ENCODE measurements at places on chromosomes 2 and 18.

GRCh38 chr2:38866773-38867443 lies 8.8 kb downstream of the DHX57 start:
- no peak for DNase-seq

- no peak for DNase-seq
Measured at GRCh38 chr2:9700109-9700495, 69.3 kb upstream of the YWHAQ start.

GRCh38 chr2:224711859-224712665 lies 4.1 kb downstream of the CCDC195 start:
- no peak for DNase-seq

DNA sequence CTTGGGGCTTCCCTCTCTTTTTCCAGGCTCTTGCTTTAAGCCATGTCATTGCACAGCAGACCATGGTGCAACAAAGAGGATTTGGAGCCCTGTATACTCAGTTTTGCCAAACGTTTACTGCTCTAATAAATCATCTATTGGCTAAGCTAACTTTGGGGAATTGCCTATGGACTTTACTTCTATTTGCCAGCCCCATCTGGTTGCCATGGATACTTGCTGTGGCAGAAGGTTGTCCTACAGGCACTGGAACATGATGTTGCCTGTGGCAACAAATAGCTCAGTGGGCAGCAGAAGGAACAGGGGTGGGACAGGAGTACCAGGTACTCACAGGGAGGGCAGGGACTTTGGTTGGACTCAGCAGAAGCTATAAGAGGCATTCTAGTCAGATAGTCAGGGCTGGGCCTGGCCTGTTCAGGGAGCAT lies 129.7 kb downstream of the CCDC85A start:
- no peak for DNase-seq

- DNase-seq, result no peak
Measured at GRCh38 chr2:157229572-157229971, 27.9 kb upstream of the GALNT5 start.

DNA sequence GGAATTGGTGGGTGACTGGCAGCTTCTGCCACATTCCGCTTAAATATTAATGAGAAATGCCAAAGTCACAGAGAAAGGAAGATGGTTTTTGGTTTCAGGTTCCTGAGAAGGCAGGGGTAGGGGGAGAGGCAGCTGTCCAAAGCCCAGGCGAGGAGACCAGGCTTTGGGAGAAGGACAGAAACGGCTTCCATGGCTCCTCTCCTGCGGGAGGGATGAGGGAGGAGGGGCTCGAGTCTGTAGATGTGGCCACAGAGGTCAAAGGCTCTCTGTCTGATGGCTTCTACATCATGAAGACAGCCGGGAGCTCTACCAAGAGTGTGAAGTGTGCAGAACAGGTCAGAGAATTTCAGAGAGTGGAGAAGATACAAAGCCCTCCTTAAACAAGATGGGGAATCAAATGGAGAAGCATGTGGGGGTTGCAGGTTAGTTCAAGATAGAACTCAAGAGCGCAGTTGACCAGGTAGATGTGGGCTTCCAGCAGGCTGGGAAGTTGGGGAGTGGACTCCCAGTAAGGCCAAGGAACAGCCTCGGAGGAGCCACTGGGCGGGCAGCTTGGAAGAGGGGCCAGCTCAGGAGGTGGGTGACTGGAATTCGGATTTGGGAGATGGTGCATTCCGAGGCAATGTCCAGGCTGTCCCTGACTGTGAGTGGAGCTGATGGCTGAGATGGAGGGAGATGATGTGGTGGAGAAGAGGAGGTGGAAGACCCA lies 23.8 kb upstream of the HPCAL1 start:
- DNase-seq, result no peak

DNA sequence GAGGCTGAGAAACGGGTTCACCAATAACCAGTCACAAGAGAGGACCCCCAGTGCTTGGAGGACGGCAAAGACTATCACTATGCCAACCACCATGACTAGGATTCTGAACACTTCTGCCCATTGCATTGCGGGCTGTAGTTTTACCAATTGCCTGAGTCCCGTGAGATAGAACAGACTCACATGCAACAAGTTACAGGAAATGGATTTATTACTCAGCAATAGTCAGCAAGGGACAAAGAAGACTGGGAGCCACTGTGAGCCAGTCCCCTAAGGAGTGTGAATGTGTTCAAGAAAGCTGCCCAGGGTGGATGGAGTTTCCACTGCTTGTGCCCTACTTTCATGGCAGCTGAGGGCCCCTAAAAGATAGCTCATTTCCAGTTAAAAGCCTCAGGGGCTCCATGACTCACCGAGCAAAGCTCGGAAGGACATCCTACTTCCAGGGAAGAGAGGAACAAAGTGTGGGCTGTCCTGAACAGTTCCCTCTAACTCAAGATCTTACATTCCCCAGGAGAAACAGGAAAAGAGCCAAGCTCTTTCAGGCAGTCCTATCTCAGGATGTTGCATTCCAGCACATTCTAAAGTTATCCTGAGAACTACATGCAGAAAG lies 54.4 kb downstream of the SLC4A3 start:
- DNase-seq, result no peak

DNA sequence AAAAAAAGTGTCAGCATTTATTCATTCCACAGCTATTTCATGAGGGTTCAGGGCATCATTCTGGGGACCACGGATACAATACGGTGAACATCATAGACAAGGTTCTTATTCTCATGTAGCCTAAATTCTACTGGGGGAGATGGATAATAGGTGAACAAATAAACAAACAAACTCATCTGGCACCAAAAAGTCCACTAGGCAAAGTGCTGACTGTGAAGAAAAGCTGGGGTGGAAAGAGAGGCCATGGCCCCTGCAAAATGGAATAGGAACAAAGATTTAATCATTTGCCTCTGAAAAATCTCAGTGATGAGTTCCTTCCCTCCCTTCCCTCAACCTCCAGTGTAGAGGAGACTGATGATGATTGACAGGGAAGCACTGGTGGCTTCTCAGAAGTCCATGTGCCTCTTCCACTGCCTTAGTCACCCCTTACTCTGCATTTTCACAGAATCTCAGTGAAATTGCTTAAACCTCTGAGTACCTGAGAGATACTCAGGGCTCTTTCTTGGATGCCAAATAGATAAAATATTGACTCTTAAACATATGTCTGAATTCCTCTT lies 69.3 kb upstream of the IL1R1 start:
- DNase-seq, result no peak

DNA sequence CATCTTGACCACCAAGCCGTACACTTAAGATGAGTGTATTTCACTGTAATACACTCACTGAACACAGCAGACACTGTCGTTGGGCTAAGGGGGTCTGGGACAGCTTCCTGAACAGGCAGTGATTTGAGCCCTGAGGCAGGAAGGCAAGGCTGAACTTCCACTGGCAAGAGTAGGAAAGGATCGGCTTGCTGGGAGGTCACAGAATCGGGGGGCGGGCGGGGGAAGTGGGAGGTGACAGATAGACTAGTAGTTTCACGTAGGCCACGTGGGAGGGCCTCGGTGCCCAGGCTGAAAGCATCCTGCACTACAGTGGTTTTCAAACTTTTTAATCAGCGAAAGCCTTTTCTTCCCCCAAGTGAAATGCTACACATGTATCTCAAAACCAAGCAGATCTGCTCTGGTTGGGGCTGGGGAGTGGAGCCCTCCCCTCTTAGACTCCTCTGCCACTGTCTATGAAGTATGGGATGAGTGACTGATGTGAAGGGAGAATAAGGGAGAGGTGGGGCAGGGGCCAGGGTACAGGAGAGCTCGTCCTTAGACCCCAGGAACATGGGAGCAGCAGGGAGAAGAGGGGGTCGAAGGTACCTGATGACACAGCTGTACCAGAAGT lies 8.6 kb downstream of the PARD6G start:
- no peak for DNase-seq

DNA sequence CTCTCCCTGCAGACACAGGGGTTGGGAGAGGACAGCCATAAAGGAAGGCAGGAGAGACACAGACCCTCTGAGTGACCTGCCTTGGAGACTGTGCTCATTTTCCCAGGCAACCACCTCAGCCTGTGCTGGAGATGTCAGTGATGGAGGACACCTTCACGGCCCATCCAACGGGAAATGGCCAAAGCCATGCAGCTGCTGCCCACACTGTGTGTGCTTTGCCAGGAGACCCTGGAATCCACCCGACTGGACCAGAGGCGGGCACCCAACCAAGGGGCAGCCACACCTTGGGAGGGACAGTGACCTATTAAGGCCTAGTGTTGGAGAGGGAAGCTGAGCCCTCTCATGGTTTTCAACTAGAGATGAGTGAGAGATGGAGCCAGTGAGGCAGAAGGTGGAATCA lies 192.5 kb downstream of the SMAD2 start:
- DNase-seq, result no peak

GRCh38 chr2:119082821-119083400 lies 75.6 kb downstream of the C1QL2 start:
- DNase-seq, result no peak

GRCh38 chr2:219017201-219017931 lies 23.9 kb downstream of the CFAP65 start:
- no peak for DNase-seq

DNA sequence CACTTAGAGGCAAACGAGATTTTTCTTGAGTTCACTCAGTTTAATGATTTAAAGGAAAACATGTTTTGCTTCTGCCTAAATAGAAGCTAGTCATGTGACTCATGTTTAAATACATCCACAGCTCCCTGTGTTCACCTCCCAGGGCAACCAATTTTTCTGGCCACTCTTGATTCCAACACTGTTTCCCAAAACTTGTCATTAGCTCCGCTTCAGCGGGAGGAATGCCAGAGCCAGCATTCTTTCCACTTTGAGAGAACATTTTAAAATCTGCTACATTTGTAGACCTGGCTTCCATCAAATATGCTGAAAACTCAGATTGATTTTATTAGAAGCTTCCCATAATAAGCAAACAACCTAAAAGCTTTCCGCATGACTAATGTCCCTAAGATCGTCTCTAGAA lies 2.8 kb upstream of the CYS1 start:
- DNase-seq, result no peak

DNA sequence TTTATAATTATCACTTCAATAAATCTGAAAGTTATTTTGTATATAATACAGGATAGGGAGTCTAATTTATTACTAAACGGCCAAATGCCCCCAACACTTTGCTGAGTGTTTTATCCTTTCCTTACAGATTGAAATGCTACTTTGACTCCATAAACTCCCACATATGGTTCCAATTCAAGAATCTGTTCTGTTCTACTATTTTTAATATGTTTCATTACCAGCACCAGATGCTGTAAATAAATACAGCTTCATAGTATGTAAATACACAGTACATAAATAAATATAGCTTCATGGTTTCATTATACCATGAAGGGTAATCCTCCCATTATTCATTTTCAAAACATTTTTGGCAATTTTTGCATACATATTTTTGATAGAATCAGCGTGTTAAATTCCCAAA lies 34.0 kb upstream of the MREG start:
- no peak for DNase-seq

GRCh38 chr2:219476652-219477151 lies 22.0 kb upstream of the GMPPA start:
- no peak for DNase-seq

DNA sequence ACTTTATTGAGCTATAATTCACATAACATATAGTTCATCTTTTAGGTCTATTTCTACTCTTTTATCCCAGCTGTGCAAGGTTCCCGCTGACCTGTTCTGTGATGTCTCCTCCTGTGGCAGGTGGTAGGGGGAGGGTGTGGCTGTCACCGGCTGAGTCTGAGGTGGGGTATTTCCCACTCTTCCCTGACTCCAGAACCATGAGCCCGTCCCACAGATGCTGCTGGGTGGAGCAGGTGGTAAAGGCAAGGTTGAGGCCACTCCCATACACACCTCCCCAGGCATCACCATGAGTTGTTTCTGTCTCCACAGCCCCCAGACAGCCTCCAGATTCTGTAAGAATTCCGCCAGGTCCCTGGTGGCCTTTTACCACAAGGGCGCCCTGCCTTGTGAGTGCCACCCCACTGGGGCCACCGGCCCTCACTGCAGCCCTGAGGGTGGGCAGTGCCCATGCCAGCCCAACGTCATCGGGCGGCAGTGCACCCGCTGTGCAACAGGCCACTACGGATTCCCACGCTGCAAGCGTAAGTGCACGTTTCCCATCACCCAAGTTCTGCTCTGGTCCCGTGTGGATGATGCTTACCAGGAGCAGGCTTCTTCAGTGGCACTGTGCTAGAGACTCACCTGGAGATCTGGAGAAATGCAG lies 156.9 kb downstream of the LAMA3 start:
- DNase-seq, result no peak

DNA sequence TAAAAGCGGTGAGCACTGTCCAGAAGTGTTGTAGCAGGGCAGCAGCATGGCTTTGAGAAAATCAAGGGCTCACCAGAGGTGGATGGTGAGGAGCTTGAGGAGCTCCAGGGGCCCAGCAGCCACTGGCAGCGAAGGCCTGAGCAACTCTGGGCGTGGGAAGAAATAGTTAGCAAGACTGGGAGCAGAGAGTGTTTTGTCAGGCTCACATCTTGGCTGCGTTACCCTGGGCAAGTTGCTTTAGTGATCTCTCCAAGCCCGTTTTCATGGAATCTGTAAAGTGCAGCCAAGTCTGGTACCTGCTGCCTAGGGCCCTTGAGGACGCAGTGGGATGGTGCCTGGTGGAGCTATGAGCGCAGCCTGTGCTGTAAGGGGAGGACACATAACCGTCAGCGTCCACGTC lies 78.3 kb downstream of the SH3BP4 start:
- DNase-seq, result no peak

GRCh38 chr2:189024901-189025618 lies 50.9 kb downstream of the COL3A1 start:
- DNase-seq, result no peak

DNA sequence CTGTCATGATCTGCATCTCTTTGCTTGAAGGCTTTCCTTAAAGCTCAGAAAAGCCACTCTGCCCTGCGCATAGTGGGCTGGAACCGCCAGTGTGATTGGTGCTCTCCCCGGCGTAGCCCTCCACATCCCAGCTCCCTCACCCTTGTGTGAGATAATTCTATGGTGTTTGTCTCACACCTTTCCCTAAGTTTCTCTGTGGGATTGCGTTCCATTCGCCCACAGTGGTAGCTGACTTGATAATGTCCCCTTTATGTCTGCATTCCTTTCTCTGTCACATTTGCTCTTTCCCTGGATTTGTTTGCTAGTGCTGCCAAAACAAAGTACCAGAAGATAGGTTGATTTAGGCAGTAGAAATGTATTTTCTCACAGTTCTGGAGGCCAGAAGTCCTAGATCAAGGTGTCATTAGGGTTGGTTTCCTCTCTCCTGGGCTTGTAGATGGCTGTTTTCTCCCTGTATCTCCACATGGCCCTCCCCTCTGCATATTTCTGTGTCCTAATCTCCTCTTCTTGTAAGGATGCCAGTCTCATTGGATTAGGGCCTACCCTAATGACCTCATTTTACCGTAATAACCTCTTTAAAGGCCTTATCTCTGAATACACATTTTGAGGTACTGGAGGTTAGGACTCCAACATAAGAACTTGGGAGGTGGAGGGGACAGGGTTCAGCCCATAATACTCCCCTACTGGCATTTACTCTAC lies 7.4 kb upstream of the TMEM87B start:
- DNase-seq, result no peak

All from effector memory CD4-positive, alpha-beta T cell (primary cell).